ENCODE measurements at places on chromosomes 7 and 10.

GRCh38 chr7:13841284-13841683, 148.2 kb downstream of the ETV1 start:
- DNase-seq: no peak

GRCh38 chr10:3654980-3655379, 130.0 kb downstream of the KLF6 start:
- DNase-seq: no peak

GRCh38 chr10:77628906-77629730, 8.5 kb downstream of the KCNMA1 start:
- no peak for DNase-seq

DNA sequence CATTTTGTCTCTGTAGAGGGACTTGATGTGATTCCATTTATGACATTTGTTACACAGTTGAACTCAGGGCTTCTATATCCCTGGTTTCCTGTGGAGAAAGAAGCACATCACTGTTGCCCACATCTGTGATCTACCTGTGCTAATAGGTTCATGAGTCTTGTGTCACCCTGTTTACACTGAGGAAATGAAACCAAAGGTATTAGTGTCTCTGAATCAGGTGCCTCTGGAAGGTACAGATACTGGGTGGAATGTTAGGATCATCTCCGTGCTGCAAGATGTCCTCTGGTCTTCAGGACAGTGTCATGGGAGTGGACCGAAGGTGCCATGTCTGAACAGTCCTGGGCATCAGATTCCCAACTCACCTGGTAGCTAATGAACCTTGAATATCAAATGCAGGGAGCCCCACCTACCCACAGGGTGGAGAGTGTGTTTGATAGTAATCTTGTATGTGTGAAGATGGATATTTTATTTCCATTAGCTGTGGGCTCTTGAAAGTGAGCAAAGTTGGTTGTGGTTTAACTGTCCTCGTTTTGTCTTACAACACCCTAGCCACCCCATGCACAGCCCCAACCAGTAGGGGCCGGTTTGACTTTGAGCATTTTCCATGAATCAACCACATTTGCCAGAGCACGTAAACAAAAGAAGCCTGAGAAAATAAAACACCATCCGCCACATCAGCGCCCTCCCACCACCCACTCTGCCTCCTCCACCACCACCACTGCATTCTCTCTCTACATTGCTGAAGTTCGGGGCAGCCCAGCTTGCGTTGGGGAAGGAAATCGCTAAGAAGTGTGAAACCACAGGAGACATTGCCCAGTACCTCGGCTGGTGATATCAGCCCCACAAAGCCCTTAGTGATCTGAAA, 40.7 kb downstream of the TARP start:
- no peak for DNase-seq
